Ovary (tissue), 10 donors: ENCODE measurements at places on chromosomes 3 and 15. TPM values are rescaled to one million over a fixed set of nuclear protein-coding genes. Genes with fewer than 3 reads are reported as not detected.
A peak's percentile ranks its signal among the peaks of the same experiment; 100 is the strongest.

WDR73 gene
- total RNA-seq, result 28.9 TPM

DNA sequence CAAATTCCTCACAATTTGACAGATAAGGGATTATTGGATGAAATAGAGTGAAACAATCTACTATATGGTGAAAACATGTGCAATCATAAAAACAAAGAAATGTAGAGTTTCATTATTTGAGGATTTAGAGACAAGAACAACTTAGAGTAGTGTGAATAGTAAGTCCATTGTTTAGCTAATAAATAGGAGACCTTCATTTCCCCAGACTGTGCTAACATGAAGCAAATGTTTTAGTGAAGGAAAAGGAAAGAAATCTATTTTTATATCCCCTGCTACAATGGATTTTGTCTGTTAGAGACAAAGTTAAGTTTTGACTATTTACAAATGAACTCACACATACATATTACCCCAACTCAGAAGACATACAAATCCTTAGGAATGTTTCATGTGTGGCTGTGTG lies 77.8 kb downstream of the EFL1 start:
- no peak for DNase-seq
- no peak overlapping the region for H3K27ac ChIP-seq
- no peaks in the 10 kb centered on the region for H3K36me3 ChIP-seq
- no peak overlapping the region for H3K4me3 ChIP-seq
- H3K27me3 ChIP-seq, result no peaks in the 10 kb centered on the region

DNA sequence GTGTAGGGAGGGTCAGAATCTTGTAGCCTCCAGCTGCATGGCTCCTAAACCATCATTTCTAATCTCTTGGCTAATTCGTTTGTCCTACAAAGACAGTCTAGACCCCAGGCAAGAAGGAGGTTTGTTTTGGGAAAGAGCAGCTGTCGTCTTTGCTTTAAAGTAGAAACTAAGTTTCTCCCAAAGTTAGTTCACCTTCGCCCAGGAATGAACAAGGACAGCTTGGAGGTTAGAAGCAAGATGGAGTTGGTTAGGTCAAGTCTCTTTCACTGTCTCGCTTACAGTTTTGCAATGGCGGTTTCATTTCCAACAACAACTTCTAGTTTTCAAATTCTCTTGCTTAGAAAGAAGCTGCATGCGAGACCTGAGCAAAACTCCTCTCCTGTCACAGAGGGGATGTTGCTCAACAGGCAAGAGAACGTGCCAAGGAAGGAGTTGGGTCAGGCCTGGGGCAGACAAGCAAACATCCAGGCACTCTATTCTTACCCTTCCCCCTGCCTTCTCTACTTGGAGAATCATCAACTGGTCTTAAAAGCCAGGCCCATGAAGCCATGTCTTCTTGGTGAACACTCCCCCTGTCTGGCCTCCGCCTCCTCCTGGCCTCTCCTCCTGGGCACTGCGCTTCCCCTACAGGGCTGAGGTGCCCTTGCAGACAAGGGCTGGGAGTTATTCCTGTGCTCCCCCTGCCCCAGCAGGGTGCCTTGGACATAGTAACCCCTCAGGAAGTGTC lies 57.6 kb downstream of the TMEM44 start:
- H3K36me3 ChIP-seq, result no peaks in the 10 kb centered on the region
- no peak overlapping the region for H3K27ac ChIP-seq
- no peak for DNase-seq
- no peaks in the 10 kb centered on the region for H3K4me1 ChIP-seq

- no peak for DNase-seq
- H3K27ac ChIP-seq, result no peak overlapping the region
- H3K27me3 ChIP-seq, result no peaks in the 10 kb centered on the region
- H3K36me3 ChIP-seq, result no peaks in the 10 kb centered on the region
- no peaks in the 10 kb centered on the region for H3K4me1 ChIP-seq
- H3K4me3 ChIP-seq, result no peak overlapping the region
Observed at GRCh38 chr3:50419595-50420370, 60.5 kb upstream of the TMEM115 start.

SLC30A4 gene
- total RNA-seq, result 7.2 TPM

- H3K27ac ChIP-seq, result no peak overlapping the region
- no peaks in the 10 kb centered on the region for H3K36me3 ChIP-seq
- H3K4me3 ChIP-seq, result peak overlapping the region; percentile 41
- no peaks in the 10 kb centered on the region for H3K27me3 ChIP-seq
- peaks cover 9% of the 10 kb centered on the region for H3K4me1 ChIP-seq
Observed at GRCh38 chr3:129027544-129027880, 26.4 kb downstream of the EFCC1 start.

ANKUB1 gene
- total RNA-seq, result 0.22 TPM

- H3K4me3 ChIP-seq, result no peak overlapping the region
- peaks cover 35% of the 10 kb centered on the region for H3K4me1 ChIP-seq
- H3K36me3 ChIP-seq, result no peaks in the 10 kb centered on the region
- no peaks in the 10 kb centered on the region for H3K27me3 ChIP-seq
Observed at GRCh38 chr3:14481646-14482036, 58.5 kb downstream of the GRIP2 start.

FANCD2OS gene
- total RNA-seq, result not detected

DNA sequence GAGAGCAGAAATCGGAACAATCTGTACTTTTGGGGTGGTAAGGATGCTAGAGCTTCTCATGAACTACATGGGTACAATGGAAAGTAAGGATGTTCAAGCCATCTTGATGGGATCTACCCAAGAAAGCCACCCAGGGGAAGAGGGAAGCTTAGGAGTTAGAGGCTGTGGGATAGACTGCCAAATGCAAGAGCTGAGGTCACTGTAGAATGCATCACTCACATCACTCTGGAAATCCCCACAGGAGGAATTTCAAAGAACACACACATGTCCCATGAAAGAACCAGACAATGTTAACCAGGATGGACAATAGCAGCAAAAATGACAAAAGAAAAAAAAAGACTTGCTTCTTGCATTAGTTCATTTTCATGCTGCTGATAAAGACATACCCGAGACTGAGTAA lies 32.8 kb upstream of the UBE2E2 start:
- no peak for DNase-seq
- no peaks in the 10 kb centered on the region for H3K4me1 ChIP-seq
- H3K27me3 ChIP-seq, result no peaks in the 10 kb centered on the region
- no peak overlapping the region for H3K4me3 ChIP-seq
- no peak overlapping the region for H3K27ac ChIP-seq

DNA sequence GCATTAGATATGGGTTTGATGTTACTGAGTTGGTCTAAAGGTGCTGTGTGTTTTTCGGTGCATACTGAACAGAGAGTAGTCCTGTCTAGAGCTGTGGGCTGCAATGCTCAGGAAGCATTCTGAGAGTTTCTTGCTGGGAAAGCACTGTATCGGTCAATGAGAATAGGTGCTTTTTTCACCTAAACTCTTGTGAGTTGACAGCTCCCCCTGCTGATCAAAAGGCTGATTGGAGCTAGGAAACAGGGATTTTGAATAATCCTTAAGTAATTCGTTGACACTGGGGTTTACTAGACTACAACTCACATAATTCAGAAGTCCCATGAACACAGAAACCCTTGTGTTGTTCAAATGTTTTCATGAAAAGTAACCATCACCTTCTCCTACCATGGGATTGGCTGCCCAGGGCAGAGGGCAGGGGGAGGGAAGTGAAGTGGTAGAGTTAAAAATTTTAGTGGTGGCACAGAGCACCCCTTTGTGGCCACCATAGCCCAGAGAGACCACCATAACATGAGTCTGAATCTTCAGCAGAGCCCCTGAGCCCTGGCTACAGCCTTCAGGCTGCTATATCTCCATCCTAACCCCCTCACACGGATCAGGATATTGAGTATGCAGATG lies 13.0 kb upstream of the MANF start:
- H3K4me3 ChIP-seq, result no peak overlapping the region
- H3K27me3 ChIP-seq, result no peaks in the 10 kb centered on the region
- no peak overlapping the region for H3K27ac ChIP-seq
- H3K4me1 ChIP-seq, result no peaks in the 10 kb centered on the region

CMTM8 gene
- 1.2 TPM for total RNA-seq

GRCh38 chr15:98957655-98958054 lies 49.9 kb downstream of the PGPEP1L start:
- H3K27ac ChIP-seq, result no peak overlapping the region

DNA sequence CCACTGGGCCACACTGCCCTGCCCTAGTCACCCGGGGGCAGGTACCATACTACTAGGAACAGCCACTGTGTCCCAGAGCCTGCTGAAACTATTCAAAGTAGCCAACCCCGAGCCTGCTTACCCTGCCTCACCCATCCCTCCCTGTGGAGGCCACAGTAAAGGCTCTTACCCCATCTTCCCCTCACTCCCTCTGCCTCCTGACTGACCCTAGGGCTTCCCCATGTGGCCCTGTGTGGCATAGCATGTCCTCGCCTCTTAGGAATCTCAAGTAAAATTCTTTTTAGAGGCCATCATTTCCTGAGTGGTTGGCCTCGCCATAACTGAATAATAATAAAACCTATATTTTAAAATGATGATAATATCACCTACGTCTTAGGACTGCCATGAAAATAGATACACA lies 112.2 kb upstream of the SLC6A11 start:
- H3K36me3 ChIP-seq, result no peaks in the 10 kb centered on the region
- H3K27ac ChIP-seq, result no peak overlapping the region
- DNase-seq, result no peak
- H3K27me3 ChIP-seq, result no peaks in the 10 kb centered on the region
- H3K4me3 ChIP-seq, result no peak overlapping the region

DNA sequence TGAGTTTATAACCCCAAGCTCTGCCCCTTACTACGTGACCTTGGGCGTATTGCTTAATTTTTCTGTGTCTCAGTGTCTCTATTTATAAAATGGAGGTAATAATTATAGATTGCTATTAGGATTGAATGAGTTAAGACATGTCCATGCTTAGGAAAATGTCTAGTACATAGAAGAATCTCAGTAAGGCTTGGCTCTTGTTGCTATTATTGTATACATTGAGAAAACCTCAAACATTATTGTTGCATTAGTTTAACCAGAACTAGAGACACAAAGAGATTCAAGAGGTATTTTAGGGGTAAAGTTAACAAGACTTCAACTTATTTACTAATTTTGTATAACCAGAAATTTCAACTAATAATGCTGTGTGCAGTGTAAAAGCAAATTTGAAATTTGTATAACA lies 66.7 kb downstream of the MEF2A start:
- H3K4me3 ChIP-seq, result no peak overlapping the region
- no peaks in the 10 kb centered on the region for H3K36me3 ChIP-seq
- no peak for DNase-seq
- H3K27me3 ChIP-seq, result no peaks in the 10 kb centered on the region

AAGAB gene
- 28.4 TPM for total RNA-seq

DNA sequence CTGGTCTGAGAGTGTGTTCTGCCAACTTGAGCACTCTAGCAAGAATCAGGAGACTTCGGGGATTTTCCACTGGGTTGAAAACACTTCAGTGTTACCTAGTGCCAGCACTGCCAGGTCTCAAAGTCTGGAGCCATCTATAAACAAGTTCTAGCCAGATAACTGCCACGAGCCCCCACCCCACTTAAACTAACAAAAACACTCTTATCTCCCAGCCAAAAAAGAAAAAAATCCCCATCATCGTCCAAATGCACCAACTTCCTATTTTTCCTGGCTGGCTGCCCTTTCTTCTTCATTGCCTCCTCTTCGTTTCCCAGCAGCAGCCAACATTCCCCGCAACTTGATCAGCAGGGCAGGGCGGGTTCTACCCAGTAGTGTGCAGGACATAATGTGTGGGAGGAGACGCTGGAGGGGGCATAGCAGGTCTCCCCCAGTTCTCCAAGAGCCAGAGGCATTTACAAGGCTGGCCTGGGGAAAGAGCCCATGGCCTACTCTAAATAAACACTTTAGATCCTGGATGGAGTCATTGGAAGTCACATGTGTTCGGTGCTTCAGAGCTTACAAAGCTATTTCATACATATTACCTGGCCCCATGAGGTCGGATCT lies 29.5 kb downstream of the C2CD4B start:
- H3K4me3 ChIP-seq, result no peak overlapping the region
- H3K4me1 ChIP-seq, result no peaks in the 10 kb centered on the region
- no peak for DNase-seq
- H3K27ac ChIP-seq, result no peak overlapping the region

MEGF11 gene
- 0.20 TPM for total RNA-seq

- H3K27ac ChIP-seq, result no peak overlapping the region
- no peaks in the 10 kb centered on the region for H3K36me3 ChIP-seq
- no peak for DNase-seq
- no peak overlapping the region for H3K4me3 ChIP-seq
Observed at GRCh38 chr3:148081926-148082325, 615.8 kb upstream of the AGTR1 start.

- H3K36me3 ChIP-seq, result no peaks in the 10 kb centered on the region
- H3K27ac ChIP-seq, result no peak overlapping the region
- no peaks in the 10 kb centered on the region for H3K27me3 ChIP-seq
- H3K4me3 ChIP-seq, result no peak overlapping the region
- H3K4me1 ChIP-seq, result peaks cover 9% of the 10 kb centered on the region
- DNase-seq, result no peak
Observed at GRCh38 chr3:9308298-9308990, 54.4 kb upstream of the THUMPD3 start.

DNA sequence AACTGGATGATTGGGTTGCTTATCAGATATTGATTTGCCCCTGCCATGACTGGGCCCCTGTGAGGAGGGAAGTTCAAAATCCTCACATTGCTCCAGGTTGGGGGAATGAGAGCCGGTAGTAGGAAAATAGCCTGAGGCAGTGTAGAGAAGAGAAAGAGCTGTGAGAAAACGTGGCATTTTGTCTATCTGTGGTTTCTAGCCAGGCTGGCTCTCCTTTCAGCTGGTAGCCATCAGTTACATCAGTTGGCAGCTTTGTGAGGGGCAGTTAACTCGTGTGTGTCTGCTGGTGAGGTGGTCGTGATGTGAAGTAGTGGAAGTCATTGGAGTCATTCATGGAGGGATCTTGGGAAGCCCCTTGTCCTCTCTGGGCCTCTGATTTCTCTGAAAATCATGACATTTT lies 5.2 kb downstream of the ESYT3 start:
- H3K4me1 ChIP-seq, result peaks cover 5% of the 10 kb centered on the region
- no peak overlapping the region for H3K27ac ChIP-seq
- DNase-seq, result no peak
- H3K4me3 ChIP-seq, result no peak overlapping the region
